Ureter (tissue), 1 donor: ENCODE measurements at places on chromosomes 2 and 18.

- no peak for DNase-seq
Measured at GRCh38 chr18:44713435-44713834, 32.7 kb downstream of the SETBP1 start.

DNA sequence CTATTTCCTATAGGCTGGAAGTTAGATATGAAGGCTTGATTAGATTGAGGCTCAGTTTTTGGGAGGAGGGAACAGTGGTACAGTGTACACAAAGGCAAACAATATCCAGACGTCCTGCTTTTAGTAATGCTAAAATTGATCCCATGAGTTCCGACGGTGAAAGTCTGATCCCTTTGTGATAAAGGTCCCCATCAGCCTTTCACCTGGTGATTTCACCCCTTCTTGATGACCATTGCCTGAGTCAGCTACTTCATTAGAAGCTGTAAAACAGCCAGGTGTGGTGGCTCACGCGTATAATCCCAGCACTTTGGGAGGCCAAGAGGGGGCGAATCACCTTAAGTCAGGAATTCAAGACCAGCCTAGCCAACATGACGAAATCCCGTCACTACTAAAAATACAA, 29.7 kb downstream of the TWSG1 start:
- no peak for DNase-seq

DNA sequence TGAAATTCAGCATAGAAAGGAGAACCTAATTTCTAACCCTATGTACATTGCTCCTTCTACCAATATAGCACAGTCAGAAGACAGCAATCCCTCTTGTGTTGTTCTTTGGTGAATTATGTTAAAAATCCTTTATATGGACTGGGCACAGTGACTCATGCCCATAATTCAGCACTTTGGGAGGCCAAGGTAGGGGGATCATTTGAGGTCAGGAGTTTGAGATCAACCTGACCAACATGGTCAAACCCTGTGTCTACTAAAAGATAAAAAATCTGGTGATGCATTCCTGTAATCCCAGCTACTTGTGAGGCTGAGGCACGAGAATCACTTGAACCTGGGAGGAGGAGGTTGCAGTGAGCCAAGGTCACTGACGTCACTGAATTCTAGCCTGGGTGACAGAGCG, 195.6 kb downstream of the TMX3 start:
- DNase-seq, result no peak

GRCh38 chr2:118223992-118224894, 136.0 kb downstream of the INSIG2 start:
- no peak for DNase-seq

DNA sequence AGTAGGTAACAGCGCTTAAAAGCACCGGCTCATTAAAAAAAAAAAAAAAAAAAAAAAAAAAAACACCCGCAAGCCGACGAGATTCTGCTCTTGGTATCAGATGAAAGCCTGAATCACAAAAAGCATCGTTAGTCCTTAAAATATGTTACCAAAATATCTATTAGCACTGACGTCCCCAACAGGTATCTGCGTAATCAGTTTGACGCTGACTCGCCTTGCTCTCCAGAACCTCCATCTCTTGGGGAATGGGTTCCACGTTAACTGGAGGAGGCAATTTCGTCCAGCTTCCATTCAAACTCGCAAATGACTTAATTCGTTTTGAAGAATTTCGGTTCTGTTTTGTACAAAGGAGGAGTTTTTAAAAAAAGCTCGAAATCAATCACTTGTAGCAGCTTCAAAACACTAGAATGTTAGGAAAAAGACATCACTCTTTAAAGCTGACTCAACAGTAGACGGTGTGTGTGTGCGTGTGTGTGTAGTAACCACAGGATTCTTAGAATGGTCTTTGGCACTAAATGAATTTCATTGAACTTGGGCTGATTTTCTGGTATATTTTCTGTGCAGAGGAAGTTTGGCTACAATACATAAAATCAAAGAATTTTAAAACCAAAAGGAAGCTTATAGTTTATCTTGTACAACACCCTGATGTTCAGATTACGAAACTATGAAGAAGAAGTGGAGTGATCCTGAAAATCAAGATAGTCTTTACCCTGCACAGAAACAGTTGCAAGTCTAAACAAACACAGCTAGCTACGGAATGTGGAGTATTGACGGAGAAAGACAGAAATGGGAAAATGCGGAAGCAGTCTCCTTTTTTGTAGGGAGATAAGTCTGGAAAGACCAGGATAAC, 1.1 kb upstream of the PGAP1 start:
- DNase-seq, result no peak

GRCh38 chr2:217331523-217332416, 471.9 kb upstream of the TNP1 start:
- no peak for DNase-seq

- no peak for DNase-seq
Measured at GRCh38 chr2:199471443-199472057, 13.8 kb upstream of the SATB2 start.

- no peak for DNase-seq
Measured at GRCh38 chr18:49082714-49083688, 132.2 kb upstream of the SMAD7 start.

DNA sequence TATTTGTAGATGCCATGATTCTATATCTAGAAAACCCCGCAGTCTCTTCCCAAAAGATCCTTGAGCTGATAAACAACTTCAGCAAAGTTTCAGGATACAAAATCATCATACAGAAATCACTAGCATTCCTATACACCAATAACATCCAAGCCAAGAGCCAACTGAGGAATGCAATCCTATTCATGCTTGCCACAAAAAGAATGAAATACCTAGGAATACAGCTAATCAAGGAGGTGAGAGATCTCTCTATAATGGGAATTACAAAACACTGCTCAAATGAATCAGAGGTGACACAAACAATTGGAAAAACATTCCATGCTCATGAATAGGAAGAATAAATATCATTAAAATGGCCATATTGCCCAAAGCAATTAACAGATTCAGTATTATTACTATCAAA, 551.4 kb upstream of the SLC39A10 start:
- no peak for DNase-seq

- no peak for DNase-seq
Measured at GRCh38 chr2:33500177-33500576, 23.7 kb downstream of the RASGRP3 start.

GRCh38 chr2:197131558-197131855, 179.1 kb downstream of the ANKRD44 start:
- no peak for DNase-seq

- DNase-seq, result no peak
Measured at GRCh38 chr2:18049325-18049724, 170.9 kb downstream of the KCNS3 start.

DNA sequence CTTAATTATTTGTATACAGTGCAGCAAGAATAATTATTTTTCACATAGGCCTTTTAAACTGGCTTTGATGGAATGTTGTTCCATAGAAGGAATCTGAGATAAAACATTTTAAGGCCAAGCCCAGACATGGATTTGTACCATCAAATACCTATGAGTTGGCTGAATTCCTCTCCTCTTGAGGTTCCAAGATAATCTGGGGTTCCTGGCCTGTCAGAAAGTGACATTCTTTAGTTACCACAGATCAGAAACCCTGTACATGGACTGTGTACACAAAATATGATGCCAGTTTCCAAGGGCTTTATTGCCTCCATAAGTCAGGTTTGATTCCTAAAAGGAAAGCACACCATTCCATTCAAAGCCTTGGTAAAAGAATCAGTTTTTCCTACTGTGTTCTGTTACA, 1256.7 kb upstream of the NRXN1 start:
- no peak for DNase-seq
